ENCODE measurements at places on chromosomes 3 and 15.

- DNase-seq = no peak
These were observed 923.6 kb downstream of the TUSC7 start for GRCh38 chr3:117633207-117633606.

- no peak for DNase-seq
These were observed 48.0 kb downstream of the TYRO3 start for GRCh38 chr15:41606997-41607396.

GRCh38 chr3:159417761-159418160, 570.9 kb upstream of the IL12A start:
- DNase-seq = no peak

DNA sequence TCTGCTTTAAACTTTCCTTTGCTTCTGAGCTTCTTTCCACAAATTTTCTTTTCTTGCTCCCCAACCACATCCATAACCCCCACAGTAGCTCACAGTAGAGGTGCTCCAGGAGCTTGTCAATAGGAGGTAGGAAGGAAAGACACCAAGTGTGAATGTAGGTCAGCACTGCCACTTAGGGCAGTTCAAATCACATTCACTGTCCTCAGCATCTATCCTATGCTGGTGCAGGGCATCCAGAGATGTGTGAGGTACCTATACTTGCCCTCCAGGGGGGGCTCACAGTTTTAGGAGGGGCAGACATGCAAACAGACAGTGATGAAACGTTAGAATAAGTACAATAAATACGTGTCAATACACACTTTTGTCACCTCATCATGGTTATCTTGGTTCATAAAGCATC, 1.5 kb upstream of the SPSB4 start:
- DNase-seq = no peak
